ENCODE measurements at places on chromosomes 6 and 20.

DNA sequence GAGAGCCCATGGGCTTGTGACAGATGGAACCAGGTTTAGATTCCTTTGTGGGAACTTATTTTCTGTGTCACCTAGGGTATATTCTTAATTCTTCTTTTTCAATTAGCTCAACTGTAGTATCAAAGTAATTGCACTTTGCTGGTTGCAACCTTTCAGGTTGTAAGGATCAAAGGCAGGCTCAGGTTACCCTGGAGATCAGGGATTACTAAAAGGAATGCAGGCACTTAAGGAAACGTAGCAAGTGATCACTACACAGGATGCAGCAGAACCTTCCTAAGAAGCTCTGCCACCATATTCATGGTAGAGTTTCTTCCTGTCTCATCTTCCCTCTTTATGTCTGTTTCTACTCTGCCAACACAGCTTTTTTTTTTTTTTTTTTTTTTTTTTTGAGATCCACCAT is 133.2 kb upstream of the JAG1 start:
- DNase-seq, result no peak

- peak; percentile 81 for DNase-seq
Observed at GRCh38 chr20:4787069-4787468, 65.4 kb downstream of the PRND start.

DNA sequence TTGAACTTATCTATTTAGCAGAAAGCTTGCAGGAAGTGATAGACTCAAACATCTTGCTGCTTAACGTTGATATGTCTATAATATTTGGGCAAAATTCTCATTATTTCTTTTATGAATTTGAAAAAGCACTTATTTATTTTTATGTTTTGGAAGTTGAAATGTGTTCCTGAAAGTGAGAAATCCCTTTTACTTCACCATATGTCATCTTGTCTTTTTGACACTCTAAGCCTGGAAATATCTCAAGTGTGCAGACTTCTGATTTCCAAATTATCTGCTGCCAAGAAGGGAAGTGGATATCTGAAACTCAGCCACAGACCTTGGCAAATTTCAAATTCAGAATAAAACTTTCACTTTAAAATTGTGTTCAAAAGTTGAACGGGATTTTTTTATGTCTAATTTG is 368.7 kb upstream of the MANEA start:
- no peak for DNase-seq

DNA sequence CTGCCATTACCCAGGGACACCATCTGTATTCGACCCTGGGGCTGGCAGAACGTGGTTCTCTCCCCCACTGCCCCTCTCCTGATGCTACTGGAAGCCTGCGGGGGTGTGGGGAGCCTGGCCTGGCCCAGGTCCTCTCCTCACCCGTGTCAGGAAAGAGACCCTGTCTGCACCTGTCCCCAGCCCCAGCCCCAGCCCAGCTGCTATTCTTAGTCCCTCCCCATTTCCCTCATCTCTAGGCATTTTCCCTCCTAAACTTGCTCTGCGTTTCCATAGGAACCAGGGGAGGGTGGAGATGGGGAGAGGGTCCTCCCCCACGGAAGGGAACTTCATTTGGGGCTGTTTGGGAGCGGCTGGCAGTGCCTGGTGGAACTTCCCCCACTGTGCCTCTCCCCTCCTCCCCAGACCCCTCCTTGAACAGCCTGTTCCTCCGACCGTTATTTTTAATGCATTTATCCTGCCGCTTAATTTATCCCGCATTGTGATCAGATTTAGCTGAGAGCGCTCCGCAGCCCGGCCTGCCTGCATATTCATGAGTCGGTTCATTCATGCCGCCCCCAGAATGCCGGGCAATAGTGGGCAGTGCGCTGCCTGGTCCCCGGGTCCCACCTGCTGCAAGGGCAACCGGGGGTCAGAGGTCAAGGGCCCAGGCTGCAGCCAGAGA is 31.8 kb upstream of the DLGAP4 start:
- no peak for DNase-seq

DNA sequence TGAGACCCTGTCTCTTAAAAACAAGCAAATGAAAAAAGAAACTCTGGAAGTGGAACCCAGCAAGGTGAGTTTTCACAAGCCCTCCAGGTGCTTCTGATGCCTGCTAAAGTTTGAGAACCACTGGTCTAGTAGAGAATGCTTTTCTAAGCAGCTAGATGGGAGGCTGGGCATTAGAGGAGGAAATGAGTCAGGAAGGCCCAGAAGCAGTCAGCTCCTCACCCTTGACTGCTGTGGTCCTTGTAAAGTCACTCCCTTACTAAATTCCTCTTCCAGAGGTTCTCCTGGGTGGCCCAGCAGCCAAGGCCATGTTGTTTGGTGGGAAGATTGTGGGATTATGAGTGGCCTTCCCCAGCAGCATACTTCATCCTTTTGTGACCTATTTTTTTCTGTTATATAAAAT is 52.0 kb upstream of the FYN start:
- DNase-seq, result peak; percentile 76

GRCh38 chr6:8260610-8261009 is 158.3 kb upstream of the EEF1E1 start:
- DNase-seq, result no peak

DNA sequence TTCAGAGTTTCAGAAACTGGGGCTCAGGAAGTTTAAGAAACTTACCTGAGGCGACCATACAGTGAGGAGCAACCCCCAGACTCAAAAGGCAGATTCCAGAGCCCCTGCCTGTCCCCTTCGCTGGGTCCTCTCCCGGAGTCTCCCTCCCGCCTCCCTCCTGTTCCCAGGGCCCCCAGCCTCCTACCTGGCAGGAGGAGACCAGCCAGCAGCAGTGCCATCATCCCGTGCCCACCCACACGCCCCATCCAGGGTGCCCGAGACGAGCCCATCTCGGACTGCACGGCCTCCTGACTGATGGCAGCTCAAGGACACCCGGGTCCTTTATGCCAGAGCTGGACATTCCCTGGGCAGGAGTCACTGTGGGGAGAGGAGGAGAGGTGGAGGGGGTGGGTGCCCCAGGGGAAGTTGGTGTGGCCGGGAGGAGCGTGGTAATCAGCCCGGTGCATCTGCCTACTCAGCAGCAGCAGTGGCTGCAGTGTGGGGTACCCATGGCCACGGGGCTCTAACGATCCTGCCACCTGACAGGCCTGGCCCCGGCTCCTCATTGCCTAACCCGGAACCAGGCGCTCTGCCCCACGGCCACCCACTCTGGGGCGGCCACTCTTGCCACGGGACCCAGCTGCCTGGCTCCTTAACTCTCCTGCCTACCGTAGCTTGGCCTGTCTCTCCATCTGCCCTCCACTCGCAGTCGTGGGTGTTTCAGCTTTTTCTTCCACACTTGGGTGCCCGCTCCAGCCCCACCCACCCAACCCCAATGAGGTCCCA is at the start of gene CDSN:
Gene CDSN (minus strand): TSS at position 296 of the 765 bp plus-strand sequence. CDS start 27 bp downstream, at position 269.
- DNase-seq, result no peak

GRCh38 chr6:92459606-92460005 is 959.8 kb downstream of the EPHA7 start:
- DNase-seq, result no peak

DNA sequence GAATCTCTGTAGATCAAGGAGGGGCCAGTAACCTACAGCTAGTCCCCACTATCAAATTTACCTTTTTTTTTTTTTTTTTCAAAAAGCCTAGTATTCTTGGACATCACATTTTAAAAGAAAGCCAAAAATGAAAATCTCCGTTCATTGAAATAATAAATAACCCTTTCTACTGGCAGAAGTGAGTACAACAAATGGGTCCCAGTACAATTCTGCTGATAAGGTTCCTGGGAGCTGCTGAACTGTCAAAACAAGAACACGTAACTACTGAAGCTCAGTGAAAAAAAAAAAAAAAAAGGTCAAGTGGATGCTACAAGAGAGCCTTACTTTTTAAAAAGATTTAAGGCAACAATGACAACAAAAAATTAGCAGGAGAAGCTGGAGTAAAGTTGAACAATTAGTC is 464.9 kb downstream of the EPM2A start:
- no peak for DNase-seq

DNA sequence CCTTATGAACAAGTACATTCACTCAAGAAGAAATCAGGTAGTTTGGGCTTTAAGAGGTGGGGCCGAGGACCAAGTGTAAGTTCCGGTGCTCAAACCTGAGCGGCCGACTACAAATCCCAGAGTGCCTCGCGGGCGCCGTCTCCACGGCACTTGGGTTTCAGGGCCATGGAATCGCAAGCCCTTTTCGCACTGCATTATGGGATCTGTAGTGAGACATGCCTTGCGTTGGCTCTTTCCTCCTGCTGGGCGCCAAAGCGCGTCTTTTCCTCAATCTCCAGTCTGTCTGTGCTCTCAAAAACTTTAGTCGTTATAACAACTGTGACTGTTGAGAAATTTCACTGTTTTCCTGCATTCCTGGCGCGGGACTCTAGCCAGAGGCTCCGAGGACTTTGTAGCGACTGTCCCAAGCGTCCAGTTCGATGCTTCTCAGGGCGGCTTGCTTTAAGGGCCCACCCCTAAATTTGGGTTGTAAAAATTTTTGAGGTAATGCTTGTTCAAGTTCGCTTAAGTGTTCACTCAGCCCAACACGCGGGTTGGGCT is 408 bp upstream of the FBXO9 start:
- peak; percentile 97 for DNase-seq

GRCh38 chr20:43909211-43909610 is 5.4 kb upstream of the TOX2 start:
- DNase-seq, result no peak

GRCh38 chr6:36598739-36599318 is 4.7 kb downstream of the SRSF3 start:
- no peak for DNase-seq

GRCh38 chr6:2097464-2097863 is 147.9 kb downstream of the GMDS start:
- DNase-seq, result no peak

- no peak for DNase-seq
Observed at GRCh38 chr20:23136893-23137745, 51.0 kb upstream of the CD93 start.

- peak; percentile 96 for DNase-seq
Observed at GRCh38 chr6:147156799-147157382, 47.3 kb upstream of the STXBP5 start.

DNA sequence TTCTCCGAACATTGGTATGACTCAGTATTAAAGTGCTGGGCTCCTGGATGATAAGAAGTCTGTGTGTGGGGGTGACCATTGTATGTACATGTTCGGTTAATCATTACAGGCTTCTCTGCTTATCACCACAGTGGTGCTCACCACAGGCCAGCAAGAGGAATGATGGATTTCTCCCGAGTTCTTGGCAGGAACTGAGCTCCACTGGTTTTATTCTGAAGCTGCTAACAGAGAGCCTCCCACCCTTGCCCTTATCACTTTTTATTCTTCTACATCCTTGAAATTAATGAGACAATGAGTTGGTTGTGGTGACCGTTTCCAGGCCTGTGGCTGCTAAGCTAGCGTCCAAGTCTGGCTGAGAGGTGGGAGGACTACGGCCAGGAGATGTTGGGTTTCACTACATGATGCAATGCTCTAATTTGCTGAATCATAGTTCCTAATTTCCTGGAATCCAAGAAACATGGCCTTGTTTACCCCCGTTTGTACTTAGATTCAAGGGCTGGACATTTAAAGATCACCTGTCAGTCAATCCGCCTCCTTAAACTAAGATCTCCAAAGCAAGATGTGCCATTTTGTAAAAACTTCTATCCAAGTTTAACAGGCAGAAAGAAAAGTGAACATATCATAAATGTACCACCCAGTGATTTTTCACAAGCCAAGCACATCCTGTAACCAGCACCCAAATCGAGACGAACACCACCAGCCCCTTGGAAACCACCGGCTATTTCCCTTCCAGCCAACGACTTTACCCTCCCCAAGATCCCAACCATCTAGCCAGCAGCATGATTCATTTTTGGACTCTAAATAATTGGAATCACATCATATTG is 172.5 kb downstream of the FOXA2 start:
- peak; percentile 91 for DNase-seq

GRCh38 chr6:45631396-45631795 is 253.7 kb upstream of the SUPT3H start:
- DNase-seq, result no peak

- DNase-seq, result no peak
Observed at GRCh38 chr6:142839686-142840040, 105.3 kb downstream of the HIVEP2 start.

DNA sequence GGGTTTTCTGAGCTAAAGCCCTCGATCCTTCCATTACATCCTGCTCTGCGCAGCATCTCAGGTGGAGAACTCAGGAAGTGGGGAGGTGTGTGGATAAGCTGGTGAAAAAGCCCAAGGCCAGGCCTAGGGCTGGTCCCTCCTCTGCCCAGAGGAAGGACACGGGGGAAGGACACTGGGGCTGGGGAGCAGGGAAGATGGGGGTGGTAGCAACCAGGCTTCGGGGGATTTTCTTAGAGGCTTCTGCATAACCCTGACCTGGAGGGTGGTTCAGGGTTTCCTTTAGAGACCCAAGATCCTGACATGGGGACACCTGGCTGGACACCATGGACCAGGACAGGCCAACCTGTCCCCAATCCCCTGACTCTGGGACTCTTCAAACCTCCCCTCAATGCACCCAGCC is 37.9 kb downstream of the SUN5 start:
- no peak for DNase-seq

GRCh38 chr6:89610149-89610642 is 28.4 kb downstream of the LYRM2 start:
- DNase-seq, result peak; percentile 32

- peak; percentile 91 for DNase-seq
Observed at GRCh38 chr6:84652356-84653026, 111.9 kb downstream of the TBX18 start.

DNA sequence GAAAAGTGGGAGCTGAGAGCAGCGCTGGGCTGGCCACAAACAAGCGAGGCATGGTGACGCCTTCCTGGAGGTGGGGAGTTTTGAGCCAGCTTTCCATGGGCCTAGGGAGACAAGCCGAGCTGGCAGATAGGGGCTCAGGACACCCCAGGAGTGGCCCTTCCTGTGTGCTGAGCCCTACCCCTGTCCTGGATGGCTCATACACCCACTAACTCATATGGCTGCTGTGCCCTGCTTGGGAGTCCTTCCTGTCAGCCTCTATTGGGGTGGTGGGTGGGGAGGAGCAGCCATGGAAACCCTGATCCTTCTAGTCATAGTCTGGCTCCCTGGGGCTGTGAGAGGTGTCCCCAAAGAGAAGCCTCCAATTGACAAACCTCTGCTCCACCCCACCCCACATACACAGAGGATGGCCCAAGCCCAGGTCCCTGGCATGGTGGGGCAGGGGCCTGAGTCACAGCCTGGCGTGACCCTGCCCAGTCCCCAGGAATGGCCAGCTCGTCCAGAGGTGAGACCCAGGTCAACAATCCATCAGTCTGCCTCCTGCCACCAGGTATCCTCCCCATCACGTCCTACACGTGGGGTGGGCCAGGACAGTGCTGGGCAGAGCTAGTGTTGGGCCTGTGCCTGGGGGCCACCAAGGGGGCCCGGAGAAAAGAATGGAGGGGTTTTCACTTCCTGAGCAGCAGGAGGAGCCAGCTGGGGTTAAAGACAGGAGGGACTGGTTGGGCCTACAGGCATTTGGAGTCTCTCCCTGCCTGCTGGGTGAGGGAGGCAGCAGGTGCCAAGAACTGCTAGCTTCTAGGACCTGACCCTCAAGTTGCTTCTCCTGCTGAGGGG is 52.2 kb downstream of the MRPL14 start:
- DNase-seq, result no peak

- peak; percentile 39 for DNase-seq
Observed at GRCh38 chr6:25137480-25137879, 141.7 kb upstream of the CARMIL1 start.
